Pancreas (tissue), 10 donors: ENCODE measurements at places on chromosomes 2 and 18.

GRCh38 chr2:145199042-145199441 lies 679.1 kb upstream of the ZEB2 start:
- no peaks in the 10 kb centered on the region for H3K36me3 ChIP-seq
- H3K4me3 ChIP-seq = no peak overlapping the region
- no peak overlapping the region for H3K27ac ChIP-seq
- no peak for DNase-seq
- no peaks in the 10 kb centered on the region for H3K27me3 ChIP-seq

DNA sequence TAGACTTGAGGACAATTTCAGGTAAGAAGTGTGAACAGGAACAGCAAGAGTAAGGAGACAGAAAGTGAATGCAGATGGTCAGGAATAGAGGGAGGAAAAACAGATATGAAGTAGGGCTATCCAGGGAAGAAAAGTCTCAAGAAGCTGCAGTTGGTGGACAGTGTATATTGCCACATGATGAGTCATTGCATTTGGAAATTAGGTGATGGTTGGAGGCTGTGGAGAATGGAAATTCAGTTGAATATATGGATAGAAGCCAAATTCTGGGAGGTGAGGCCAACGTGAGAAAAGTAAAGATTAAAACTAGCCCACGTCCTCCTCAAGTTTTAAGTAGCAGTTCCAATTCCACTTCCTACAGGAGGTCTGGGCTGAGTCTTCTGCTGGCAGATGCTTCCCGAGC lies 158.4 kb downstream of the UBE2E3 start:
- no peaks in the 10 kb centered on the region for H3K4me1 ChIP-seq
- no peaks in the 10 kb centered on the region for H3K27me3 ChIP-seq
- no peak overlapping the region for H3K27ac ChIP-seq
- no peaks in the 10 kb centered on the region for H3K36me3 ChIP-seq
- DNase-seq = no peak

DNA sequence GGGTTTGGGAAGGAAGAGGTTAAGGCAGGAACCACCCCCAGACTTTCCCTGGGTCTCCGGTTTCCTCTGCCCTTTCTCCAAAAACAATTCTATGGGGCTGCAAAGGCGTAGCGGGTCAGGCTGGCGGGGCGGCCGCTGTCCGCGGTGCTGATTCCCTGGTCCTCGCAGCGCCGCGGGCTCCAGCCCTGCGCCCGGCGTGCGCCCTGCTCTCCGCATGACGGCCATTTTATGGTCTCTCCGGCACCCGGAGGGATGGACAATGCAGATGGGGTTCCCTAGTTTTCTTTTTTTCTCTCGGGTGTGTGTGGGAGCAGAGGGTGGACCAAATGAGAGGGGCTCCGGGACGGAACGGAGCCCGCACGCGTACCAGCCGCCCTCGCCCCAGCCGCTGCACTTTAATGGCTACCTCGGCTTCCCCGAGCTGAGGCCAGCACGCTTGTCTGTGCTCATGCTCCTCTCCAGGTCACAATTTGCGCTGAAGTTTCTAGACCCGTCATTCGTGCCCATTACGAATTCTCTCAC lies 1.6 kb downstream of the ST8SIA3 start:
- peak; percentile 29 for DNase-seq
- H3K4me3 ChIP-seq = peak overlapping the region; percentile 22
- no peaks in the 10 kb centered on the region for H3K36me3 ChIP-seq
- H3K4me1 ChIP-seq = no peaks in the 10 kb centered on the region
- H3K27ac ChIP-seq = no peak overlapping the region

GRCh38 chr2:177554365-177554764 lies 161.8 kb downstream of the AGPS start:
- H3K27me3 ChIP-seq = no peaks in the 10 kb centered on the region
- H3K36me3 ChIP-seq = no peaks in the 10 kb centered on the region
- no peak overlapping the region for H3K27ac ChIP-seq
- no peak for DNase-seq
- peaks cover 4% of the 10 kb centered on the region for H3K4me1 ChIP-seq

DNA sequence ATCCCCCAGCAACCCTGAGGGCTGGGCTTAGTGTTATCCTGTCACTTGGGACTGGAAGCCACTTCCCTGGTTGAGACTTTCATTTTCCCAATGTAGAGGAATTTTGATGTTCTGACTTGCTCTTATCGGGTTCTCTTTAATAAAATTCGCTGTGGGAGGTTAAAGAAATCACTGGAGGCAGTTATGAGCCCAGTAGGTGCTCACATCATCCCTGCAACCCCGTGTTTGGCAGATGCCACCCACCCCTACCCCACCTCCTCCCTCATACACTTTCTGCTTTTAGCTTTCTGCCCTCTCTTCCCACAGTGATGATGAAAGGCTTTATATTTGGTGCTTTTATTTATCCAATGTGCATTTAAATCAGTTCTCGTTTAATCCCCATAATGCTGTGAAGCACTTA lies 106.6 kb downstream of the MAPK4 start:
- no peaks in the 10 kb centered on the region for H3K36me3 ChIP-seq
- no peak overlapping the region for H3K27ac ChIP-seq
- no peak overlapping the region for H3K4me3 ChIP-seq
- H3K4me1 ChIP-seq = no peaks in the 10 kb centered on the region

GRCh38 chr2:196659844-196660243 lies 20.3 kb downstream of the CCDC150 start:
- no peak overlapping the region for H3K4me3 ChIP-seq
- H3K27me3 ChIP-seq = no peaks in the 10 kb centered on the region
- no peaks in the 10 kb centered on the region for H3K36me3 ChIP-seq
- no peaks in the 10 kb centered on the region for H3K4me1 ChIP-seq
- no peak for DNase-seq
- no peak overlapping the region for H3K27ac ChIP-seq

GRCh38 chr2:120287183-120288015 lies 34.7 kb downstream of the RALB start:
- no peak for DNase-seq
- no peaks in the 10 kb centered on the region for H3K4me1 ChIP-seq
- H3K4me3 ChIP-seq = no peak overlapping the region
- peaks cover 10% of the 10 kb centered on the region for H3K36me3 ChIP-seq
- H3K27ac ChIP-seq = no peak overlapping the region

- DNase-seq = no peak
- no peaks in the 10 kb centered on the region for H3K27me3 ChIP-seq
These were observed 74.9 kb upstream of the KLHL14 start for GRCh38 chr18:32847691-32848090.

- DNase-seq = no peak
- no peaks in the 10 kb centered on the region for H3K4me1 ChIP-seq
- no peak overlapping the region for H3K4me3 ChIP-seq
- no peak overlapping the region for H3K27ac ChIP-seq
- no peaks in the 10 kb centered on the region for H3K27me3 ChIP-seq
- H3K36me3 ChIP-seq = no peaks in the 10 kb centered on the region
These were observed 41.0 kb downstream of the SNED1 start for GRCh38 chr2:241039416-241039815.

DNA sequence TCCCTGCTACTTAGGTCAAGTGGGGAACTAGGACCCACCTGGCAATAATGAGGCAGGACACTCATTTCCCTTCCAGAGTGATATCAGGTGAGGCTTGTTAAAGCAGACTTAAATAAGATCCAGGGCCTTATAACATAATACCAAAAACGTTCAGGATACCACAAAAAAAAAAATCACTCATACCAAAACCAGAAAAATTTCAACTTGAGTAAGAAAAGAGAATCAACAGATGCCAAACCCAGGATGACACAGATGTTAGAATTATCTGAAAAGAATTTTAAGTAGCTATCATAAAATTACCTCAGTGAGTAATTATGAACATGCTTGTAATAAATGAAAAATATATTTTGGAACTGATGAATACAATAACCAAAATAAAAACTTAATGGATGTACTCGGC lies 255.6 kb upstream of the OSR1 start:
- H3K27me3 ChIP-seq = no peaks in the 10 kb centered on the region
- no peaks in the 10 kb centered on the region for H3K36me3 ChIP-seq
- no peaks in the 10 kb centered on the region for H3K4me1 ChIP-seq

DNA sequence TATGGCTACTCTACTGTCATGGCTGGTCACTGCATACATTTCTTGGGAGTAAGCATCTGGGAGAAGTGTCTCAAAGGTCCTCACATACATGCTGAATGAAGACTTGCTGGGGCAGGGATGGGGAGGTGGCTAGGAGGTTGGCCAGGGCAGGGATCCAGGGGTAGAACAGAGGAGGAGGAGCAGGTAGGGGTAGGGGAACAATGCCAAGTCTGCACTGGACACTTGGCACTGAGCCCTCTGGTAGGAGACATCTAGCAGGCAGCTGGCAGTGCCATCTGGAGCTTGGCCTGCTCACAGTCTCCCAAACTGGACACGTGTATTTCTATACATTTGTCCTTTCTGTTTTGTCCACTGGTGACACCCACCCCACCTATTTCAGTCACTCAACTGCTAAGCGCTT lies 62.7 kb upstream of the REV1 start:
- no peak overlapping the region for H3K4me3 ChIP-seq
- no peaks in the 10 kb centered on the region for H3K27me3 ChIP-seq
- no peaks in the 10 kb centered on the region for H3K4me1 ChIP-seq

DNA sequence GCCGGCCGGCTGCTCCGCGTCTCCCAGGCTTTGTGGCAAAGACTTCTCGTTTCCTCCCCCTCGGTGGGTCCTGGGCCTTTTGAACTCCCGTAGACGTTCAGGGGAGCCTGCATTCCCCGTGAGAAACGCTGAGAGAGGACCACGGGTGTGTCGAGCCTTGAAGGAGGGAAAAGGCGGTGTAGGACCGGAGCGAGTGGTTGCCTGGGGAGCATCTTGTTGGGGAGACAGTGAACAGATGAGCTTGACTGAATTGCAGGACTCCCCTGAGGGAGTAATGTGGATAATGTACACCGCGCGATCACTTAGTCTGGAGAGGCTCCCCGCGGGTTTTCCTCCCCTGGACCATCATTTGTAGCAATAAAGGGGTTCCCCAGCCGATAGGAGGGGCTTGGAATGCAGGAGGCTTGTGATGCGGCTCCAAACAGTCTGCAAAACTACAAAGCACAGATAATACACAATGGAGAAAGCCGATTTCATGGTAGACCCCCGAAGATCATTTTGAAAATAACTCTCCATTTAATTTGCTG lies 769 bp downstream of the ALMS1 start:
- no peak for DNase-seq
- H3K4me1 ChIP-seq = no peaks in the 10 kb centered on the region
- H3K27ac ChIP-seq = peak overlapping the region; percentile 91

DNA sequence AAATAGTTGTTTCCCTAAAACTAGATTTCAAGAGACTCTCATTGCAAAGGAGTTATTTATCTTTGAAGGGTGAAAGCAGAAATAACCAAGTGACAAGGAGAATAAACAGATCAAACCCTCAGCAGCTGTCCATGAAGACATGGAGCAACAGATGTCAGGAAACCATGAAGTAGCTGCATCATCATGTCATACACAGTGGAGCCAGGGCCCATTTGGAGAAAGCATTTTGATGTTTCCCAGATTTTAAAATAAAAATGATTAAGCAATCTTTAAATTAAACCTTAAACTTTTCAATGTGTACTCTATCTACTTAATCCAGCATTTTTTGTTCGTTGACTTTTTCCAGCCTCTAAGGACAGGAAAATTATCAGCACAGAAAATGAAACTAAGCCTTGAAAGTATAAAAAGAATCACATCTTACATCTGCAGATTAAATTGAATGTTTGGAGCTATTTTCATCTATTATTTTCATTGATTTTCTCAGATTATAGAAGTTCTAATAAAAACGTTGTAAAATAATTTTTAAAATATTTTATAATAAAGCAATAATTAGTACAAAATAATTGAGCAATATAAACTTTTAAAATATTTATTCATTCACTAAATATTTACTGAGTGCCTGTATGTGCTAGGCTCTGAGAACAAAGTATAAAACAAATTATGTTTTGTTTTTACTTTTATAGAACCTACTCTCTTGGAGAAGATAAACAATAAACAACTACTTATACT lies 860.1 kb downstream of the BCL11A start:
- no peaks in the 10 kb centered on the region for H3K4me1 ChIP-seq
- H3K36me3 ChIP-seq = no peaks in the 10 kb centered on the region
- DNase-seq = no peak

- H3K36me3 ChIP-seq = no peaks in the 10 kb centered on the region
- no peak overlapping the region for H3K4me3 ChIP-seq
- no peaks in the 10 kb centered on the region for H3K27me3 ChIP-seq
- H3K27ac ChIP-seq = no peak overlapping the region
- H3K4me1 ChIP-seq = no peaks in the 10 kb centered on the region
These were observed 80.0 kb downstream of the ETAA1 start for GRCh38 chr2:67476809-67477790.

DNA sequence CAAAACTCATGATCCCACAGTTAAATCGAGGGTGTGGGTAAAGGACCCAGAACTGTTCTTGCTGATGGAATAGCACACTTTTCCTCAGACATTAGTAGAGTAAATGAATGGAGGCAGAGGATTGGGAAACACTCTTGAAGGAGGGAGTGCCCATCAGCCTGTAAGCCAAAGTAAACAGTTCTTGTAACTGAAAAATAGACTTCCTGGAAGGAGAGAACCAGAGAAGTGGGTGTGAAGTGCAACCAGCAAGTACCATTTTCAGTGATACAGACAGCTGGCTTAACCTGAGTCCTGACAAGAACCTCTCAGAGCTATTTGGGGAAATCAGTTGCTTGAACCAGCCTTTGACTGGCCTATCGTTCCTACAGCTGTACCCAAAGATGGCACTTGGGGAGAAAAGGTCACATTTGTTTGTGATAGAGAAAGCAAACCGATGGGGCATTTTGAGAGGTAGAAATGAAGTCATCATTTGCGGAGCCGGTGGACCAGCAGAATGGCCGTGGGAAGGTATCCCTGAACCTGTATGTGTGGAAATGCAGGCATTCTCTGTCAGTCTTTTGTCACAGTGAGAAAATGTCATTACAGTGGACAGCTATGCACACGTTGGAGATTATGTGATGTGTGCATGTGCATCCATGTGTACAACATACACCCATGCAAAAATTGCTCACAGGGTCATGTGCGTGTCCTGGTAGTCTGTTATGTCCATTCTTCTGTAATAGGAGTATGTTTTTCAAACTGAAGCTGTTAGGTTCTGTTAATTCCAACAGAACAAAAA lies 17.8 kb downstream of the CRIM1 start:
- no peaks in the 10 kb centered on the region for H3K27me3 ChIP-seq
- H3K4me3 ChIP-seq = no peak overlapping the region
- no peaks in the 10 kb centered on the region for H3K36me3 ChIP-seq

DNA sequence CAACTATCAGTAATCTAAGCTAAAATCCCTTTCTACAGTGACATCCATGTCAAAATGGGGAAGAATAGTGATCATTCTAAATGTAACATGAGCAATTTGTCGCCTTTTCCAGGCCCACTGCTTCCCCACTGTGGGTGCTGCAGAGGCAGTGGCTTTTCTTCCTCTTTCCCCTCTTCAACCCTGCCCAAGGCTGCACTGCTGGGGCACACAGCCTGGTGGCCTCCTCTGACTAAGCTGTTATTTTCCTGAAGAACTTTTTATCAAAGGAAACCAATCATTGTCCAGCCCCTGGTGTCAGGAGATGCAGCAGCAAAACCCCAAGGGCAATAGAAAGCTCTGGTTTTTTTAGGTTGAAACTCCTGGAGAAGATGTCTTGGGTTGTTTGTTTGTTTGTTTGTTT lies 117.6 kb upstream of the KLF7 start:
- no peaks in the 10 kb centered on the region for H3K4me1 ChIP-seq
- H3K27me3 ChIP-seq = no peaks in the 10 kb centered on the region
- no peaks in the 10 kb centered on the region for H3K36me3 ChIP-seq
- H3K4me3 ChIP-seq = no peak overlapping the region
- no peak for DNase-seq
